ENCODE measurements at places on chromosomes 6 and 20.
A peak's percentile ranks its signal among the peaks of the same experiment; 100 is the strongest.

GRCh38 chr6:163771180-163771579 lies 356.7 kb downstream of the QKI start:
- no peak for DNase-seq

DNA sequence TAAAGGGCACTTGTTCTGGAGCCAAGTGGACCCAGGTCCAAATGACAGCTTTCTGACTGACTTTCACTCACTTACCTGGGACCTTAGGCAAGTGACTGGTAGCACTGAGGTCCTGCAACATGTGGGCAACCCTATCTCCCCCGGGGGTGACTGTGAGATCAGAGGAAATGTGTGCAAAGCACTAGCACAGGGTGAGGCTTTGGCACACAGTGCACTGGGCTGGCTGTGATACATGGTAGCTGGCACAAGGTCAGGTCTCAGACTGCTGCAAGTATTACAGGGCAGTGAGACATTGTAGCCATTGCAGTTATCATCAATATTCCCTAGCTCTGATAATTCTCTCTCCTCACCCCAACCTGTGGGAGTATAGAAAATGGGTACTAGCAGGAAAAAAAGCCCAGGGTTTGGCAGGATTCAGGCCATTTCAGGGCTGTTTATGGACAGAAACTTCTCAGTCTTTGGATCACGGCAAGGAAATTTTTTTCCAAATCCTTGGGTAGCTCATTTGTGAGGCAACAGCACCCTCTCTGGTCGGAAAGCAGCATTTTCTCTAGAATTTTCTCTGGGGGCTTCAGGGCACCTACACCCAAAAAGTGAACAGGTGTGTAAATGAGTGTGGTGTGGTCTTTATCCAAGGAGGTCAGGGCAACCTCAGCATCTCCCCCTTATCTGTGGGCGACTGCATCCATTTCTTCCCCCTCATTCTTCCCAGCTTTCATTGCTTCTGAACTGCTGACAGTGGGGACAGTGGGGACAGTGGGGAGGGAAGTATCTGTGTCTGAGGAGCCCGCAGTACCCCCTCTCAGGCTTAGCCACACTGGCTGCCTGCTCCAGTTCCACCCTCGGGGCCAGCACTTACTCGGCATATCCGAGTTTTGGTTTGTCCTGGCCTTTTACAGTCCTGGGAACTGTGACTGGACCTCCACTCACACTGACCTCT lies 148.7 kb upstream of the PHACTR3 start:
- peak; percentile 4 for DNase-seq

DNA sequence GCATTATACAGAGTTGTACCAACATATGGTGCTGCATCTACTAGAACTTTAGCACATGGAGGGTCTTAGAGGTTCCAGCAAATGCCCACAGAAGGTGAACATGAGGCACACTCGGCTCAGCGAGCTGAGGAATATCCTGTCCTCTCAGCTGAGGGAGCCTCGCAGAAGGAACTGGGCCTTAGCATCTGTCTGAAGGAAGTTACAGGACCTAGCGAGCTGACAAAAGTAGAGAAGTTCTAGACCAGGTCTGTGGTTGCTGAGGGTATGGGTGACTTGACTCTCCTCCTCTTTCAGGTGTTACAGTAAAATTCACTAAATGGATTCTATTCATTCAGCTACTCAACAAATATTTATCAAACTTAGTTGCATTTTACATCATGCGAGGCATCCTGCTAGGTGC lies 157.2 kb downstream of the ZDHHC14 start:
- no peak for DNase-seq

- no peak for DNase-seq
These were observed 65.6 kb downstream of the TULP4 start for GRCh38 chr6:158377860-158378259.
